ENCODE measurements at places on chromosomes 11 and 22.

- ATAC-seq: no peak
Measured at GRCh38 chr11:31237819-31238760, 131.4 kb downstream of the DCDC1 start.

DNA sequence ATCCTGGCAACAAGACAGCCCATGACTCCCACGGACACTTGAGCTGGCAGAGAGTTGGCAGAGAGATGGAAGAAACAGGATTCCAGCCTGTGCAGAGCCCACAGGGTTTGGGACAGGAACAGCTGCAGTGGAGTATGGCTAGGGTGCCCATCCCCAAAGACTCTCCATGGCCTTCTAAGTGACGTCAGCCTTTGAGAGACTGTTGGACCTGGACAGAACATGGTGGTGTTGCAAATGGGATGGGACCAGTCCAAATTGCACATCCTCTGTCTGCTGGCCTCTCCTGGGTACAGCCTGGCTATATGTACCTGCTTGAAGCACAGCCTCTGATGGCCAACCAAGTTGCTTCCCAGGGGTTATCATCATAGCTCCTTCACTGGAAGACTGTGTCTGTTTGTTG lies 34.5 kb downstream of the NOX4 start:
- ATAC-seq: no peak

DNA sequence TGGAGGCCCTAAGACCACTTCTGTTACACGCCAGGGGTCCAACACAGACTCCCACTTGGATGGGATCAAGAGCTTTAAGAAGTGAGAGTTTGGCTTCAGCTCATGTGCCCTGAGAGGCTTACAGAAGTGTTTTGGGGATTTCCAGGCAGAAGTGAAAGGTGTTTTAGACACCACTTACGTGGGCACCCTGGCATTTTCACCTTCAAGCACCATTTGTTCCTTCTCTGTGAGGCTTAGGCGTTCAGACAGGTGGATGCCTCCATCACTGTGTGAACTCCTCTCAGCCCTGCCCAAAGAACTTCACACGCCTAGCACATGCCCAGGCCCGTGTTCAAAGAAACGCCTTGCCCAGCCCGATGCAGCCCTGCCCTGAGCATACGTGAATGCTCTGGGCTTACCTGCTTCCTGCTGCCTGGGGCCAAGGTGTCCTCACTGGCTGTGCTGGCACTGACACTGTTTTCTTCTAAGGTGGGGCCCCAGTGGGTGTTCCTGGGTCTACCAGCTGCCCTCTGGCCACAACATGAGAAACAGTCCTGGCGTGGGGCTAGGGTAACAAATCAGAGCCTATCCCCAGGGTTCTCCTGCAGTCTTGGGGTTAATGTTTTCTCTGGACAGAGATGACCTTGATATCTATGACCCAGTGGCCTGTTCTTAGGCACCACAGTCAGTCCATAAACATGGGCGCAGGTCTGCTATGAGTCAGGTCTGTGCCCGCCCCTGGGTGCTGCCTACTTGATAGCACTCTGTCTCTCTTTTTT lies 34.0 kb downstream of the AMPD3 start:
- peak; percentile 63 for ATAC-seq

DNA sequence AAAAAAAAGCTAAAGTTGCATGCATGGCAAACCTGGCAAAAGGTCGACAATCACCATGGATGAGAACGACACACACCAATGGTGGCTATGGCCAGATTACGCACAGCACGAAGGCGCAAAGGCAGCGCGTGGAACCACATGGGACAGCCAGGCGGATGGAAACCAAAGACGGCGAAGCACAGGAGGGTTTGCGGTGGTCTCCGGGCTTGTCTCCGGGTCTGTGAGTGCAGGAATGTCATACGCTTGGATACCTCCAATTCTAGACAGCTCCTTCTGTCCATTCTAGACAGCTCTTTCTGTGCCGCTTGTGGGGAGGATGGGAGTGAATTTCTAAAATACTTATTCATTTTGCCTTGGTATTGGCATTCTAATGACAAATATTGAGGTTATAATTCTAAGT lies 685.4 kb downstream of the BRD1 start:
- no peak for ATAC-seq

GRCh38 chr22:42313204-42313603 lies 42.8 kb upstream of the TCF20 start:
- ATAC-seq: no peak

DNA sequence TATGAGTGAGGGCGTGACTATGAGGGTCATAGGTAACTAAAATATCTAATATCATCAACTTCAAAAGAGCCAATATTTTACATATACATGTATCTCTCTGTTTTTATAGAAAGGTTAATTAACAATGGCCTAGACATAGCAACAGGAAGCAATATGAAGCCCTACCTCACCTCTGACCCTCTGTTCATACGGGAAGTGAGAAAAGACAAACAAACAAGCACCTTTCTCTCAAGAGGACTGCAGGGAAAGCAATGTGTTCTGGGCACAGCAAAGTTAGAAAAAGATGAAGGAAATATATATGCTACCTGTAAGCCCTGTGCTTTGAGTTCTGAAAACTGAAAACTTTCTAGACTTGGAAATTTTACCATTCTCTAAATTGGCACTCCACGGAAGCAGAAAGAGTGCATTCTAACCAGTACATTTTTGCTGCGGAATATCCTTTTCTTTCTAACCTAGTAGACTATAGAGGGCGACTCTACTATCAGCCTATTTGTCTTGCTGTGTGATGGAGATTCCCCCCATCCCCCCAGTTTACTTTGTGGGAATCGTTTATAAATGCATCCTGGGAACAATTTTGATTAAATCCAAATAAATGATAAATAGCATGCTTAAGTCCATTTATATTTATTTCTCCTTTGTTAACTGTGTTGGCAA lies 830.4 kb upstream of the FAT3 start:
- no peak for ATAC-seq

Data from activated CD4-positive, CD25-positive, alpha-beta regulatory T cell treated with anti-CD3 and anti-CD28 coated beads, Interleukin-2, amount 50 U/mL, for 24 hours (primary cell).